ENCODE measurements at places on chromosomes 13 and 19.

- no peak for DNase-seq
Measured at GRCh38 chr13:29740961-29741360, 109.5 kb downstream of the UBL3 start.

- no peak for DNase-seq
Measured at GRCh38 chr13:109087916-109088623, 458.7 kb downstream of the MYO16 start.

DNA sequence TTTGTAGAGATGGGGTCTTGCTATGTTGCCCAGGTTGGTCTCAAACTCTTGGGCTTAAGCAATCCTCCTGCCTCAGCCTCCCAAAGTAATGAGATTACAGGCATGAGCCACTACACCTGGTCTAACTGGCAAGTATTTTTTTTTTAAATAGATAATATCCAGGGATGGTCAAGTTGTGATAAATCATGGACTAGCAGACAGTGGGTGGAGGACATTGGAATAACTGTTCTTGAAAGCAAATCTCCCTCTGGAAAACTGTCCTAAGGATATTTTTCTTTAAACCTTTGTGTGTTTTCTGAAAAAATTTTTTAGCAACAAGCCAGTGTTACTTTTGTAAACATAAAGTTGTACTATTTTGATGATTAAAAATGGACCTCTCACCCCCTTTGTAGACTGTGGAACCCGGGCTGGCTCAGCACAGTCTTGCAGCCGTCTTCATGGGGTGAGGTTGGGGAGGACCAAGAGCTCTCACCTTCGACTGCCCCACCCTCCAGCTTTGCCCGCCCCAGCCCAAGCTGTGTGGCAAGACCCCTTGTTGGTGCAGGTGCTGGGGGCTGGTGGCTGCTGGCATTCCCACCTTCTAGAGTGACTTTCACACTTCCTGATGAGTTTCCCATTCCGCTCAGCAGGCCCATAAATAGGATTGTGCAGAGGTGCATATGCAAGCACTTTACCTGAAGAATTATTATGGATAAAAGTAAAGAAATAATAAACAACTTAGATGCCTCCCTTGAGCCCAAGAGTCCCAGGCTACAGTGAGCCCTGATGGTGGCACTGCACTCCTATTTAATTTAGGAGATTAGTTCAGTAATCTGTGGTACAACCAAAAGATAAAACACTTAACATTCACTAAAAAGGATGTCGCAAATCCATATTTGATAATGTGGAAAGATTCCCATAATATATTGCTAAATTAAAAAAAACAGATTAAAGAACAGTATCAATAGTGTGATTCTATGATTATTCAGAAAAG is 107.3 kb downstream of the GADD45B start:
- DNase-seq: no peak

GRCh38 chr13:48977973-48978372 is 2.3 kb downstream of the FNDC3A start:
- DNase-seq: no peak

- DNase-seq: no peak
Measured at GRCh38 chr19:1168572-1169410, 5.3 kb downstream of the SBNO2 start.

- DNase-seq: no peak
Measured at GRCh38 chr13:43979492-43979891, 99.8 kb downstream of the LACC1 start.

- no peak for DNase-seq
Measured at GRCh38 chr13:91162180-91162579, 185.3 kb upstream of the MIR17HG start.

DNA sequence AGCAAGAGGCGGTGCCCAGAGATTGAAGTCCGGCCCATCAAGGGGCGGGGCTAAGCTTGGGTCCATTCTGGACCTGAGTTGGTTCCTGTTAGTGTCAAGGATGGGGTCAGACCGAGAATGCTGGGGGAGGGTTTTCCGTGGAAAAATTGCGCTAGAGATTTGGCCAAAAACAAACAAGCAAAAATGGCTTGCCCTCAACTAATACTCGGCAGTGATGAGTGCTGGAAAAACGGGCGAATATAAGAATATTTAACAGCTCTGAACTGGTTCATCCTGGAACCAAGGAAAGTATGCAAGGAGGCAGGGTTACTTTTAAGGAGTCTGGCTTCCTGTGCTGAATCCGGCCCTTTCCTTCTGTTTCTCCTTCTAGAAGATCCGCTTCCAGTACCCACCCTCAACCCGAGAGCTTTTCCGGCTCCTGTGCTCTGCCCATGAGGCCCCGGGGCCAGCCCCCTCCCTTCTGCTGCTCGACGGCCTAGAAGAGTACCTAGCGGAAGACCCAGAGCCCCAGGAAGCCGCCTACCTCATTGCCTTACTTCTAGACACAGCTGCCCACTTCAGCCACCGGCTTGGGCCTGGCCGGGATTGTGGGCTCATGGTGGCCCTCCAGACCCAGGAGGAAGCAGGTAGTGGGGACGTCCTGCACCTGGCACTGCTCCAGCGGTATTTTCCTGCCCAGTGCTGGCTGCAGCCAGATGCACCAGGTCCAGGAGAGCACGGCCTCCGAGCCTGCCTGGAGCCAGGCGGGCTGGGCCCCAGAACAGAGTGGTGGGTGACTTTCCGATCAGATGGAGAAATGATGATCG is 880 bp downstream of the SWSAP1 start:
- no peak for DNase-seq

DNA sequence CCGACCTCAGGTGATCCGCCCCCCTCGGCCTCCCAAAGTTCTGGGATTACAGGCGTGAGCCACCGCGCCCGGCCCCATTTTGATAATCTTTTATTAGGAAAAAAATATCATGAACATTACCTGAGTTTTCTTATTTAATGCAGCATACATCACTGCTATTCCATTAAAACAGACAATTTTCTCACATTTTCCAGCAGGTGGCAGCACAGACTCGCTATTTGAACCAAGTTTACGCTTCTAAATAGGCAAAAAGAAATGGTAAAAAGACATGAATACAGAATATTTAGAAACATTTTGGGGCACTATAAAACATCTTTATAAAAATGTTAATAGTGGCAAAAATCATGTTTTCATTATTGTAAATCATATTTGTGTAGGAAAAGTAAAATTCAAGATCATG is 903.1 kb downstream of the SLITRK6 start:
- peak; percentile 24 for DNase-seq

DNA sequence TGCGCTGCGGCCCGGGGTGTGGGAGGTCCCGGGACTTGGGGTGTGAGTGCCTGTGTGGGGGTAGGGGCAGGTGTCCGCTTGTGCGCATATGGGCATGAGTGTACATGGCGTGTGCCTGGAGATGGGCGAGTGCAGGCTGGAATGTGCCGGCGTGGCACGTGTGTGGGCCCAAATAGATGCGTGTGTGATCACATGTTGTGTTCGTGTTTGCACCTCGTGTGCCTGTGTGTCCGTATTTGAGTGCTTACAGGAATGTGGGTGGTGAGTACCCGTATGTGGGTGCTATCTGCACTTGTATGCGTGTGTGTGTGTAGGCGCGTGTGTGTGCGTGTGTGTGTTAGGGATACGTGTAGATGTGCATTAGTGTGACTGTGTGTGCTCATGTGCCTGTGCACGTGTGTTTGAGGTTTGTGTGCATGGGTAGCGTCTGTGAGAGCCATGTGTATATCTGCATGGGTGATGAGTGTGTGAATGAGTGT is 3.4 kb downstream of the ZNF536 start:
- DNase-seq: no peak

- no peak for DNase-seq
Measured at GRCh38 chr19:46958532-46958931, 61.1 kb upstream of the NPAS1 start.

DNA sequence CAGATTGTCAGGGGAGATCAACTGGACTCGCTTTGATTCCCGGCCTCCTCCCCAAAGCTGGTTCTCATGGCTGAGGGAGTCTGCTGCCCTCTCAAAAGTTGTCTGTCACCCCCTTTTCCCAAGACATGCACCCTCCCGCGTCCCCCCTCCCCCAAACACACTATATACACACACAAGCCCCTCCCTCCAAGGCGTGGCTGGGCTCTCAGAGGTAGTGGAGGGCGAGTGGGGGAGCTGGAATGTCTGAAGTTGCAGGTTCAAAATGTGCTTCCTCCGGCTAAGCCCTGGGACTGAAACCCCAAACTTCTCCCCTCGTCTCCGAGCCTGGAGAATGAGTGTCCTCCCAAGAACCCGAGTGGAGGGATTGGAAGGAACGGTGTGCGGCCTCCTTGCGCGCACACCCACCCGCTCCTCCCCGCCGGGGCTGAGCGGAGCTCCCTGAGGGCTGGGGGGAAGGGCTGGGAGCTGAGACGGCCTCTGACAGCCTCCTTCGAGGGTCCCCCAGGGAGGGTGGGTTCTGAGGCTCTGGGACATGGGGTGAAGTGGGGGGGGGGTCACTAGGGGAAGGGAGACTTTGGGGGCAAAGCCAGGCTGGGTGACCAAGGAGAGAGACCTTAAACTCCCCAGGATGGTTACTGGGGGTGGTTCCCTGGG is 9.9 kb upstream of the MEIS3 start:
- no peak for DNase-seq

All from NCI-H446 (cell line).